ENCODE measurements at places on chromosomes 12 and 14.

DNA sequence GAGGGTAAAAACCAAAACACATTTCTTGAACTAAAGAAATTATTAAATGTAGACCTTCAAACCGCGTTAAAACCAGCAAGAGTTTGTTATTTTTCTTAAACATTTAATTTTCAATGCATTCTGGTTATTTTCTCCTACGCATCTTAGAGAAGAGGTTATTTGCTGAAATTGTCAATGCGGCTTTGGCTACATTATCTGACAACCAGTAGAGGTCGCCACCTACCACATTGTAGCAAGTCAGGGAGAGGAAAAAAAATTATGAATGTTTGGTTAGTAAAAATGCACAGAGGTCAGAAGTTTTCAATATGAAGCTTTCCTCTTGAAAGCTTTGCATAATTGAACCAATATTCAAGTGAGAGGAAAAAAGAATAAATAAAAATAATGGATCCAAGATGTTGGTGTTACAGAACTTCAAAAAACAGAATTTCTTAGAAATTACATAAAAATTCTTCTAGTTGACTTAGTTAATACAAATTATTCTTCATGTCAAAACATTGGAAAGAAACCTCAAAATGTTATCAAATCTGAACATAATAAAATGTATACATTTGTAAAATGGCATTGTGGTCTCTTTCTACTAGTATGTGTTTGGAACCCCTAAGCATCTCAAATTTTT, 159.4 kb upstream of the TMTC2 start:
- DNase-seq, result no peak

DNA sequence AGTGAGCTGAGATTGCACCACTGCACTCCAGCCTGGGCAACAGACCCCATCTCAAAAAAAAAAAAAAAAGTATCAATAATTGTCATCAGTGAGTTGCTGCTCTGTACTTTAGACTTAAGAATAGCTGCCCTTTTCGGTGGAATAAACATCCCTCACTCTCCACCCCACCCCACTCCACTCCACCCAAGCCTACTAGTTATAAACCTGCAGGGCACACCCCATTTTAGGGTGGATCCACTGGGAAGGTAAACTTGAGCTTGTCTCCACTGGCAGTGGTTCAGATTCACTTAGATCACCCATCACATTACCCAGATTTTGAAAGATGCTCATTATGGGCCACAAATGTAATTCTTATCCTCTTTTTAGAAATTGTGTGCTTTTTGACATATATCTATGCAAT, 106.4 kb downstream of the GPR135 start:
- no peak for DNase-seq

- DNase-seq, result no peak
These were observed 10.2 kb upstream of the PGF start for GRCh38 chr14:74965486-74966153.

DNA sequence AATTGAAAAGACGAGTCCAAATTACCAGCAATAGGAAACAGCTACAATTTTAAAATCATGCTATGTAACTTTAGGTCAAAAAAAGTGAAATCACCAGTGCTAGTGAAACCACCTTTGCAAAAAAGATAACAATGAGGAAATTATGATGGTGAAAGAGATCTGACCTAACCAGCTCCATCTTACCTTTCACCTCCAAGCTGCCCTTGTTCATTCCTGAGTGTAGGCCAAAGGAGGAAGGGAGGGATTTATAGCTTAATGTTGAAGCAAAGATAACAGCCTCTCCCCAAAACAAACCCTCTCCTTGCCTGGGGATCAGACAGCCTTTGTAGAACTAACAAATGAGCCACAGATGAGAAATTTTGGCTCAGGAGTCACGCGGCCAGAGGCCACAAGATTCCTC, 83.2 kb upstream of the EIF5 start:
- no peak for DNase-seq

DNA sequence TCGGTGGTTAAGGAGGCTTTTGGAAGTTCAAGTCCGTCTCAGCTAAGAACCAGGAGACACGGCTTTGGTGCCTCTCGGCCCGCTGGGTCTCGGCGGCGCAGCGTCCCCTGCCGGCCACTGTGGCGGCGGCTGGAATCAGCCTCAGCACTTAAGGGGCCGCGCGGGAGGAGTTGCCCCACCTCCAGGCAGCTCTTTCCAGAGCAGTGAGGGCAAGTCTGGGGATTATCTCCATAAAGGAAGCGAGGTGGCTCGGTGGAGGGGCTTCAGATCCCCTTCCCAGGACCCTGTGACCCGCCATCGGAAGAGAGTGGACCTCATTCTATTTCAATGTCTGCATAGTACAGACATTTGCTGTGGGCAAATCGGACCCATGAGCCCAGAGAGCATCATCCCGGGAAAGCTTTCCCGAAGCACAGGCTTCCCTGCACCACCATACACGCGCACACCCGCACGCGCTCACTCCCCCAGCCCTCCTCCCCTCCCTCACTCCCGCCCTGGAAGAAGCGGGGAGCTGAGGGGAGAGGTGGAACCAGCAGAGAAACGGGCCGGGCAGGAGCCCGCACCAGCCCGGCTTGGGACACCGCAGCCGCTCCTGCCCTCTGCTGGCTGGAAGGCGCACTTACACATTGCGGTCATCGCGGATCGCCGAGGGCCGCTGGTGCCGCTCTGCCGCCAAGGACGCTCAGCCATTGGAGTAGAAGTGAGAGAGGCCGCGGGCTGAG, 15.9 kb downstream of the RNASE2 start:
- DNase-seq, result peak; percentile 73

GRCh38 chr14:99015833-99016232, 256.2 kb downstream of the BCL11B start:
- DNase-seq, result no peak

DNA sequence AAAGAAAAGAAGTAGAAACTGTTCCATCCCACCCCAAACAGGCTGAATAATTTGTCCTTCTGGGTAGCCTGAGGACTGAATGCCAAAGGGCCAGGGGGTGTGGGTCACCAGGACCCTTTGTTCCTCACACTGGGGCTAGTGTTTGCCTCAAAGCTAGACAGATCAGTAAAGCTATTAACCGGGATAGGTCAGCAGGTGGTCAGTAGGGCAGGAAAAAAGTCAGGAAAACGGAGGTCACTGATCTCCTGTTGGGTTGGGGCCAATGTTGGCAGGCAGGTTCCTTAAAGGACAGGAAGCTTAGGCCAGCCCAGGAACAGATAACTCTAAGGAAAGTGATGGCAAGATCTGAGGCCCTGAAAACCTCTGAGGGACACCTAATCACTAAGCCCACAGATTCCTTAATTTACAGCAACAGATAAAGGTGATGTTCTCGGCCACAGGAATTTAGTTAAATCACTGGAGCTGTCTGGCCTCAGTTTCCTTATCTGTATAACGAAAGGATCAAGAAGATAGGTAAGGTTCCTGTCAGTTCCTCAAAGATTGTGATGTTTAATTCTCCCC, 22.7 kb upstream of the TMPO start:
- no peak for DNase-seq

DNA sequence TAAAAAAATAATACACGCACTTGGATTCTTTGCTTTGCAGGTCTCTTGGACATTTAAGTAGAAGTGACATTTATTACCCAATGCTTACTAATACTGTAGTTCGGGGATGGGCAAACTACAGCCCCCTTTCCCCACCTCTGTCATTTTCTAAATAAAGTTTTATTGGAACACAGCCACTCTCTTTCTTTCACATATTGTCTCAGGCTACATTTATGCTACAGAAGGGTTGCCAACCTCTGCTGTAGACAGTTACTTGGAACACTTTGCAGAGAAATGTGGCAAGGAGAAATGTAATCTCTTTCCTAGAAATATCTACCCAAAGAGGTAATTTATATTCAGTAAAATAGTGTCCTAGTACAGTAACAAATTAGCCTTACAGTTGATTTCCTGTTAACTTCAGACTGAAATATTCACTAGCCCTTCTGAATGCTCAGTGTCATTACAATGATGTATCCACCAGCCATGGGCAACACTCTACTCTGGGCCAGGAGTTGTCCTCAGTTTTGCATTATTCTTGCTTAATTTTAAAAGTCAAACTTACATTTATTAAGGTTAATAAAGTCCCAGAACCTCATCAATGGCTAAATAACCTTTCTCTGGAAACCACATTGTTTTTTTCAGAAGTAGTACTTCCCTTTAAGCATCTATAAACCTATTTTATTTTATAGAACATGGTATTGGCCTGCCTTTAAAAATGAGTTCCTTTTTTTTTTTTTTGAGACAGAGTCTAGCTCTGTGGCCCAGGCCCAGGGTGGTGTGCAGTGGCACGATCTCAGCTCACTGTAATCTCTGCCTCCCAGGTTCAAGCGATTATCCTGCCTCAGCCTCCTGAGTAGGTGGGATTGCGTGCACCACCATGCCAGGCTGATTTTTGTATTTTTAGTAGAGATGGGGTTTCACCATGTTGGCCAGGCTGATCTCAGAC, 269.6 kb upstream of the AMIGO2 start:
- DNase-seq, result no peak

DNA sequence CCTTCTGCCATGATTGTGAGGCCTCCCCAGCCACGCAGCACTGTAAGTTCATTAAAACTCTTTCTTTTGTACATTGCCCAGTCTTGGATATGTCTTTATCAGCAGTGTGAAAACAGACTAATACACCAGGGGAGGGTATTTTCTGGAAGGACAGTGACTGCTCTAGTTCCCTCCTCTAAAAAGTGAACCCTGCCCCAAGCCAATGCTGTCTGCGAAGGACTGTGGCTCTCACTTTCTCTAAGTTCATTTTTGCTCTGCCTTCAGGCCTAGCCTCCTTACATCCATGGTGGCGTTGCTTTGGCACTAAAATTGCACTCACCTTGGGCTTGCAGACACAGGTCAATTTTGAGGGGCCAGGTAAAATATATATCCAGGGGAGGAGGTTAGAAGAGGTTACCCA, 323.0 kb downstream of the VRK1 start:
- no peak for DNase-seq

GRCh38 chr12:29799591-29799990, 15.8 kb upstream of the TMTC1 start:
- no peak for DNase-seq

DNA sequence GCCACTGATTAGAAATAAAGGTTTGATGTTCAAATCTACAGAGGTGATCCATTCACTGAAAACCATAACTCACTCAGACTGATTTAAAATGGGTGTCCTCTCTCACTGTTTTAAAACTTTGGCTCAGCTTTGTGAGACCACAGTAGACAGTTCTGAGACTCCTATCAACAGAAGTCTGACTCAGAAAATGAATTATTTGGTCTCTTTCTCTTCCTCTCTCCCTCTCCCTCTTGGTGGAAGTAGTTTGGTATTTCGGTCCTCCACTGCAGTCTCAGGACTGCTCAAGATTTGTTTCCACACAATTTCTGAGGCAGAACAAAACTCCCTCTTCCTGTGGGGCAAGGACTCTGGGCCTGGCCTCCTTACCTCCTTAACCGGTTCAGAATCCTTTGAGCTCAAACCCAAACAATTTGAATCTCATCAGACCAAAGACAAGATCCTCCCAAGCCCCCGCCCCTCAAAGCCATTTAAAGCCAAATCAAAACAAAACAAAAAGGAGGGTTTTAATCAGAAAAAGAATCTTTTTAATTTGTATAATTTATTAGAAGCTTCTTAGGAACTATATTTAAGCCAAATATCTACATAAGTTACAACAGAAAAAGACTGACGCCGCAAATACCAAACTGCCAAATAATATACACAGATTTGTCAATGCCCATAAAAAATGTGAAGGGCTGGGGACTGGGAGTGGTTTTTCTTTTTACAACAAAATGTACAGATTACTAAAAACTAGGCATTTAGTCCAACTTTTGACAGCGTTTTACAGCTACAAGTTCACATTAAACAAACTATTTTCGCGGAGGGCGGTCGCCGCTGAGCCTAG, 3.9 kb downstream of the NKX2-1 start:
- DNase-seq, result no peak

- no peak for DNase-seq
These were observed 20.0 kb downstream of the MAP3K9 start for GRCh38 chr14:70789361-70789760.

GRCh38 chr14:21059842-21060613, 2.4 kb downstream of the RNASE8 start:
- no peak for DNase-seq

DNA sequence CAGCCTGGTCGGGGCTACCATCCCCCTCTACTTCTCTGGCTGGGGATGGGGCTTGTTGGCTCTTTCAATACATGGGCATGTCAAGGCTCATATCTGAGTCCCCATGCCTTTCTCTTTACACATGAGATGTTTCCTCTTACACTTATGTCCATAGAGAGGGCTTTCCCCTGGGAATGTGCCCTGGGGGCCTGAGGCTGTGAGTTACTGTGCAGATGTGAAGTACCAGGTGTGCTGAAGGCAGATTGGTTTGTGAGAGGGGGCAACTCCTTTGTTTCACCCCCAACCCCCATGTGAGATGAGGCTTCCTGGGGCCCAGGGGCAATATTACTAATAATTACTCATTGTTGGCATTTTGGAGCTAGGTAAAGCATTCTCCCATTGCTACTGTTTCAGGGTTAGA, 32.8 kb downstream of the NRXN3 start:
- DNase-seq, result no peak

DNA sequence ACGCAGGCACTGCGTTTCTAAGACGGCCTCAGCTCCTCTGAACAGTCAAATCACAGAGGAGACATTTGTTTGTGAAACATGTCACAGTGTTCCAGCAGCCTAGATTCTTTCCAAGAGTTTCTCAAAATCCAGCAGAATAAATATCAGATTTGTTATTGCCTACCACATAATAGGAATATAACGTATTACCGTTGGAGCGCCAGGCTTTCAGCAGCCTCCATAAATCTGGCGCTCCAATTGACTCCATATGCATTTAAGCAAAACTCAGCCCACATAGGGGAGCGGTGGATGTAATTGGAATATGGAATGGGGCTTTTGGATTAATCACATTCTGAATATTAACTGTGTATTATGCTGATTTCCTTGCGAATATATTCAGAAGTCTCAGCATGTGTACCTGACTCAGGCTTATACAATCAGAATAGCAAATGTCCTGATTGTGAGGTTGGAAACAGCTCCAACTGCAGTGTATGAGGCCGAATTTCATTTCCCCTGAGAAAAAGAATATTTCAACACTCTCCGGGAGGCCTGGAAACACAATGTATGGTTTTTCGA, 174.0 kb downstream of the ASCL4 start:
- no peak for DNase-seq

GRCh38 chr12:77047341-77048109, 17.8 kb downstream of the E2F7 start:
- no peak for DNase-seq

GRCh38 chr12:66152732-66153131, 17.1 kb downstream of the TMBIM4 start:
- no peak for DNase-seq

DNA sequence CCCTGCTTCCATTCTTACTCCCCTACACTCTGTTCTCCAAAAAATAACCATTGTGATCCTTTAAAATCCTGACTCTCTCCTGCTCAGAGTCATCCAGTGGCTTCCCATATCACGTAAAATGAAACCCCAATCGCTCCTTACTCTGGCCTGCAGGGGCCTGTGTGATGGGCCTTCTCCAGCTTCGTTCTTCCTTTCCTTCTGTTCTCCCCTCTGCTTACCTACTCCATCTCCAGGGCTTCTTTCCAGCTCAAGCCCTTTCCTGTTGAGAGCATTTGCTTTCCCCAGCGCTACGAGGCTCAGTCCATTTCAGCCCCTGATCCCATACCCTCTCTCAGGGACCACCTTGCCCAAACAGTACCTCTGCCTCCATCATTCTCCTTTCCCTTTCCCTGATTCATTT, 144.4 kb upstream of the ARHGAP5 start:
- DNase-seq, result no peak

GRCh38 chr12:112176321-112177010, 51.1 kb downstream of the TRAFD1 start:
- DNase-seq, result no peak
